ENCODE measurements at places on chromosomes 1 and 21.
A peak's percentile ranks its signal among the peaks of the same experiment; 100 is the strongest.

GRCh38 chr21:40208206-40208947 is 341.1 kb downstream of the PCP4 start:
- no peak for DNase-seq

DNA sequence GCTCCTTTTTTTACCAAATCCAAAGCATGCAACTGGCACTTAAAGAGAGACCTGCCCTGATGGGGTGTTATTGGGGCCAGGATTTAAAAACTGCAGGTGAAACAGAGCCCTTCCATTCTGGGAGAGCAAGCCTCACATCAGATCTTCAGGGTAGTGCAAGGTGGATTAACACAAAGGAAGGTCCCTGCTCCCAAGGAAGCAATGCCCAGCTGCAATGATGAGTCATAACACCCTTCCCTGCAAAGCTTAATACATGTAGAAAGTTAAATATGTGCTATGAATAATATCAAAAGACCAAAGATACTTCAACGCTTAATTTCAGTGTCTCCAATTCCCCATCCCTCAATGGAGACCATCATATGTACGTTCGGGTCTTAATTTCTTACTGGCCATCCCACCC is 508.0 kb downstream of the OMA1 start:
- no peak for DNase-seq

GRCh38 chr1:70528590-70529333 is 117.7 kb downstream of the CTH start:
- peak; percentile 69 for DNase-seq

- DNase-seq = no peak
Measured at GRCh38 chr1:187971851-187972250, 1143.1 kb downstream of the PLA2G4A start.

- no peak for DNase-seq
Measured at GRCh38 chr1:153659175-153659534, 652 bp downstream of the SNAPIN start.

- DNase-seq = no peak
Measured at GRCh38 chr1:245288796-245289195, 134.0 kb downstream of the KIF26B start.

DNA sequence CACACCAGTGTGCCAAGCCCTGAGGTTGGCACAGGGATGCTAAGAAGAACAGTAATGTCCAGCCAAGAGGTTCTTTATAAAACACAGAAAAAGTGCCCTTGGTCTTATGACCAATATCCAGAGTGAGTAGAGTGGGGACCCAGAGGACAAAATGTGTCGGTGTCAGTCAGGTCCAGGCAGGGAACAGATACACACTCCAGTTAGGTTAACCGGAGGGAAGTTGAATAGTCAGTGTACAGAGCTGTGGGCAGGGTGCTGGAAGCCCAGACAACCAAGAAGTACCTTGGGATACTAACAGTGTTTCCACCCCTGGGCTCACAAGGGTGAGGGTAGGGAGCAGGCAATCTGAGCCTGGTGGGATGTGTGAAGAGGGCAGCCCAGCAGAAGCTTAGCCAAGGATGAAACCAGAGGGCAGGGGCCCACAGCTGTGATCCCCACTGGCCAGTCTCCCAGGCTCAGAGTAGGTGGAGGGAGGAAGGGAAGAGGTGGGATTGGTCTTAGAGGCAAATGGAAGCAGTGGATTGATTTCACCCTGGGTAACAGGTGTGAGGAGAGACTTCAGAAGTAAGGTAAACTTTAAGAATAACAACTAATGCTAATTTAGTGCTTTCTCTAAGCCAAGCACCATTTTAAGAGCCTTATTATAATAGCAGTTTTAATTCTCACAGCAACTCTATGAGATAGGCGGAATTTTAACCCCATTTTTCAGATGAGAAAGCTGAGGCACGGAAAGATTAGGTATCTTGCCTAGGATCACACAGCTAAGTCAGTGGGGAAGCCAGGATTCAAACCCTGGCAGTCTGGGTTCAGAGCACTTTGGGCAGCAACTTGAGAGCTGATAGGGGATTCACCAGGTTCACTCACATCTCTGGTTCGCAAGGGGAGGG is 143.4 kb upstream of the HOOK1 start:
- DNase-seq = no peak

DNA sequence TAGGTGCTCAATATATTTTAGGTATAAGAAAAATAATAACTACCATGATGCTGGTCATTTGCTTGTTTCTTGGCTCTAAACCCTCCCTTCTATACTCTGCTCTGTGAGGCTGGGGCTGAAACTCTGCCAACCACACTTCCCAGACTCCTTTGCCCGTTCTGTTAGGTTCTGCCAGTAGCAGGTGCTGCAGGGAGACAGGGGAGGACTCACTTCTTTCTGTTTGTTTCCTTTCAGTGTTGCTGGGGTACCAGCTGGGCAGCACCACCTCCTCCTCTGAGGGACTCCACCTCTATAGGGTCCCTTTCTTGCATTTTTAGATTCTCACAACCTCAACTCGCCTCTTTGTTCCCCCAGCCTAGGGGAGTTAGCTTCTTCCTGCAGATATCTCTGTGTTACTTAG is 17.0 kb upstream of the SH2D2A start:
- no peak for DNase-seq

DNA sequence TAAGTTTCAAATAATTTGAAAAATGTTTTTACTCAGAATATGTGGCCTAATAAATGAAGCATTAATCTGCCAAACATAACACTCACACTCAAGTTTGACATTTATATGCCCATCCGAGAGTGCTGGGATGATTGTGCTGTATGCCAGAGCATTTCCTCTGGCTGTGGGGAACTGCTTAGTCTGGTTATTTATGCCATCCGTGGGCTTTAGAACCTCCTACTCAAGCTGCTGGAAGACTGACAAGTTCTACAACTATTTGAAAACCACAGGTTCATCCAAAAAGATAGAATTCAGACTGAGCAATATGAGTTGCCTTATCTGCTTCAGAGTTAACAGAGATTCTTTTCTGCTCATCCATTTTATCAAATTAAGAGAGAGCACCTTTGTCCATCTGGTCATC is 25.9 kb downstream of the PCNX2 start:
- no peak for DNase-seq

GRCh38 chr21:37986751-37987399 is 70.6 kb upstream of the KCNJ6 start:
- no peak for DNase-seq

DNA sequence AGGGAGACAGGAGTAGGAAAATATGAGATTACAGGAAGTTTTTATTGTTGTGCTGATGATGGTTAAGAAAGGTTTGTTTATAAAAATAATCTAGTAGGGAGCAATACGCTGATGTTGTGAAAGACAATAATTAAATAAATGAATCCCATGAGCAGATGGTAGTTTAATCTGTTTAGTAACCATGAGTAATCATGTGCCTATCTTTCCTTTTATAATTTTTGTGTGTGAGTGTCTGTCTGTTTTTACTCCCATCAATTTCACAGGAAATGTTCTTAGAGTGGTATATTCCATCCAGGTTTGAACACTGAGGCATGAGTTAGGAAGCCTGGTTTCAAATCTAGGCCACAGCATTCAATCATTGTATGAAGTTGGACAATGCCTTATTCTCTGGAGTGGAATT is 180.5 kb downstream of the OLFM3 start:
- DNase-seq = no peak

DNA sequence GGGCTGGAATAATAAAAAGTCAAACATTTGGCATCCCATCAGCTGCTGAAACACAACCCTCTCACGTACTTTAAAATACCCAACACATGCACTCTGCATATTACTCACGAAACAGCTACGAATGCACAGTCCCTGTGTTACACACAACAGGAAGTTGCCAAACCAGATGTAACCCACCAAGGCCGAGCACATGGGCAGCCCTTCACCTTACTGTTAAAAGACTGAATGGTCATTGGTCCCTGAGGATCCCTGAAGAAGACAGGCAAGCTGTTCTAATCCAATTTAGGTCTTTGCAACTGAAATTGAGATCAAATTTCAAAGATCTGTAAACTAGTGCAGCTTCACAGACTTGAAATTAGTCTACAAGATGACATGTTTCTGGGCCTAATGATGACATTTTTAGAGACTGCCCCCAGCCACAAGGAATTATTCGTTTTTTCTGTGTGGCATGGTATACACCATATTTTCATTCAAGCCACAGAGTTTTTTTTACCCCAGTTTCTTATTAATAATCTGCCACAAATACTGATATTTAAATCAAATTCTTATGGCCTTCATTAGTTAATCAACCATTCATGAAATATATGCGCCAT is 25.6 kb upstream of the IER5 start:
- DNase-seq = no peak

GRCh38 chr1:235708390-235708962 is 58.9 kb upstream of the GNG4 start:
- no peak for DNase-seq

GRCh38 chr21:28794371-28794851 is 198.3 kb downstream of the LTN1 start:
- no peak for DNase-seq

DNA sequence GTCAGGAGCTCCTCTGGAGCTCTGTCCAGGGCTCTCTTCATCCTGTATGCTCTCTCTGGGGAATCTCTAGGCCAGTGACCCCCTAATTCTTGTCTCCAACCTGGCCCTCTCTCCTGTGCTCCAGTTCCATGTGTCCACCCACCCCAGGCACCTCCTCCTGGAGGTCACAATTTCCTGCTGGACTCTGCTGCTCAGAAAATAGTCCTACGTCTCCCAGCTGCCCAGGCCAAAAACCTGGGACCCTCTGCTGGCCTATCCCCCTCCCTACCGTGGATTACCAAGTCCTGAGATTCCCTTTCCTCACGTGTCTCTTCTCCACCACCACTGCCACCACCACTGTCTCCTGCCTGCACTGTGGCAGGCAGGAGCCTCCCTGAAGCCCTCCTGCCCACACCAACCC is 11.7 kb downstream of the NES start:
- no peak for DNase-seq

DNA sequence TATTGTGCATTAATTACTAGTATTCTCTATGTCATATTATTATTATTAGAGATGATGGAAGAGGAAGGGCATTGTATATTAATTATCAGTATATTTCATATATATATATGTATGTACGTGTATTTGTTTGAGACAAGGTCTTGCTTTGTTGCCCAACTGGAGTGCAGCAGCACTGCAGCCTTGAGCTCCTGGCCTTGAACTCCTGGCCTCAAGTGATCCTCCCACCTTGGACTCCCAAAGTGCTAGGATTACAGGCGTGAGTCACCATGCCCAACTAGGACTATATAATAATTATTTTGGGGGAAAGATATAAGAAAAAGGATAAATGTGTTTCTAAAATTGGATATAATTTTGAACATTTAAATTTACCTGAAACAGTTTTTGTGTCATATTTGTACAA is 63.2 kb upstream of the USP24 start:
- no peak for DNase-seq

GRCh38 chr1:14138135-14138506 is 438.1 kb downstream of the PRDM2 start:
- DNase-seq = no peak

- no peak for DNase-seq
Measured at GRCh38 chr1:32767156-32767555, 50.0 kb downstream of the YARS1 start.

- no peak for DNase-seq
Measured at GRCh38 chr1:32868085-32868484, 2.6 kb downstream of the FNDC5 start.

DNA sequence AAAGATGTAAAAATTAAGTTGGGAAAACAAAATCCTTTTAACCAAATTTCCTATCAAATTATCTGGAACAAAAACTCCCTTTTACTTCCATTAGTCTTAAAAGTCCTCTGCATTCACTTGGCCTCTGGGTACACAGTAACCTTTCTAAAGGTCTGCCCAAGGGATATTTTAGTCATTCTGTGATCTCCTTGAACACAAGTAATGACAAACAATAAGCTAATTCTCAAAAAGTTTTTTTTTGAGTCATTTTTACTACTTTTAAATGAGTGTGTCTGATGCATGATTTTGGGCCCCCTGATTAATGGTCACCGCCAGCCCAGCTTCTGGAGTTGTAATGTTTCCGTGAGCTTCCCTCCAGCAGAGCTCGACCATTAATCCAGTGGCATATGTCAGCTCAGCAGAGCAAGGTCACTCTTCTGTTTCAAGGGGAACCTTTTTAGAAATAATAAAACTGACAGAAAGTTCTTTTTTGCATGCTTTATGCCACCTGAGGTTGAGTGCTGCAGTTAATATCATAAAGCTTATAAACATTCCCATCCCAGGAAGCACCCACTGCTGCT is 14.3 kb downstream of the SAMSN1 start:
- DNase-seq = no peak

DNA sequence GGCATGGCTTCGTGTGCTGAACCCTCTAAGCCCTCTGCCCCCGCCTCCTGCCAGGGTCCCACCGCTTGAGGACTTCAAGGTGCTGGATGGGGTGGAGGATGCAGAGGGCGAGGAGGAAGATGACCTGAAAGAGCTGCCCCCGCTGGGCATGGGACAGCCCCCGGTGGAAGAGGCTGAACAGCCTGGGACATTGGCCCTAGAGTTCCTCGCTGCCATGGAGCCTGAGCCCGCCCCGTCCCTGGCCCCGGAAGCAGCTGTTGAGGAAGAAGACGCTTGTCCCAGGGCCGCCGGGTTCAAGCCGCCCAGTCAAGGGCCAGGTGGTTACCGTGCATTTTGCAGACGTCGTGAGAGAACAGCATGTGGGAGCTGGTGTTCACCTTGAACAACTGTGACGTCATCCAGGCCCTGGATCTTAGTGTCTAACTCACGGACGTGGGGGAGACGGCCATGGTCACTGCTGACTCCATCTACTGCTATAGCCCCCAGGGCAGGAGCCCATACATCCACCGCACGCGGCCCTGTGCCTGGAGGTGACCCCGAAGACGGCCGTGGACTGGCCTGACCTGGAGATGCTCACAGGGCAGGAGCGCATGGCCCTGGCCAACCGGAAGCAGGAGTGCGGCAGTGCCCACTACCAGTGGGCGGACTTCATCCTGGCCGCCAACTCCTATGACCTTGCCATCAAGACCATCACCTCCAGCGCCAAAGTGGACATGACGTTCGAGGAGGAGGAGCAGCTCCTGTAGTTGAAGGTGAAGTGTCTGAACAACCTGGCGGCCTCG is 90.1 kb downstream of the PPP1R12B start:
- no peak for DNase-seq

DNA sequence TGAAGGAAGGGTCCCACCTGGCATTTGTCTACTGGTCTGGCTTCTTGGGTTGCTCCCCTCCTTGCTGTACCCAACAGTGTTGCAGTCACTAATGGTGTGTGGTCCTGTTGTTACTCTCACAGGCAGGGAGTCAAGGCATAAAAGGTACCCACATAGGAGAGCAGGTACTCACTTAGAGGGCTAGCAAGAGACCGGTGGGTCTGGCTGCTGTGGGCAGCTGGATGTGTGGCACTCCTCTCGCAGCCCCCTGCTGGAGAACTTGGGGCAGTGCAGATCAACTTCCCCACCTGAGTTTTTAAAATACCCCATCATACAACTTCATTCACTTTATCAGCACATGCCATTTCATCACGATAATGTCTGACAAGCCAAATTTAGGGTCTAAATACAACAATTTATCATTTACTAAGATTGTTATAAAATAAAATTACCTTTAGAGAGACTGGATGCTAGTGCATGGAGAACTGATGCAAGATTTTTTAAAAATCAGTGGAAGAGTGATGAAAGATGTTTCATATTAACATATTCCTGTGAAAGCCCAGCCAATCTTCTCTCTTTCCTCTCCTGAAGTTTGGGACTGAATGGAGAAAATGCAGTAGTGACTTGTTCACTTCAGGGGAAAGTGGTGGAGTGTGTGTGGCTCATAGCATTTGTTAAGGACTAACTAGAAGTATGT is 42.8 kb downstream of the ACP6 start:
- peak; percentile 56 for DNase-seq

GRCh38 chr21:33794596-33794995 is 121.0 kb downstream of the ATP5PO start:
- no peak for DNase-seq

- DNase-seq = peak; percentile 89
Measured at GRCh38 chr1:66540434-66541032, 6.6 kb downstream of the SGIP1 start.

GRCh38 chr1:246083416-246083815 is 423.7 kb downstream of the SMYD3 start:
- DNase-seq = no peak

All from mesendoderm (in vitro differentiated cells).